ENCODE measurements at places on chromosomes 12 and 14. TPM values are rescaled to one million over a fixed set of nuclear protein-coding genes. Genes with fewer than 3 reads are reported as not detected.

Gene NTN4
- total RNA-seq = 0.33 TPM

Gene CCDC38
- total RNA-seq = 0.15 TPM

Gene TSHR
- total RNA-seq = not detected

Gene THAP2
- total RNA-seq = 2.4 TPM

Gene FGF6
- not detected for total RNA-seq

Gene CEP128
- total RNA-seq = 7.2 TPM

Gene DNAH10
- under 0.01 TPM for total RNA-seq

Gene TIGAR
- 30.2 TPM for total RNA-seq
